Stimulated activated CD8-positive, alpha-beta memory T cell treated with anti-CD3 and anti-CD28 coated beads, Interleukin-4, amount 100 ng/mL, for 1 hour (primary cell): ENCODE measurements at places on chromosomes 2 and 18.

- DNase-seq = no peak
Observed at GRCh38 chr18:13414102-13414501, 195.5 kb downstream of the LDLRAD4 start.

DNA sequence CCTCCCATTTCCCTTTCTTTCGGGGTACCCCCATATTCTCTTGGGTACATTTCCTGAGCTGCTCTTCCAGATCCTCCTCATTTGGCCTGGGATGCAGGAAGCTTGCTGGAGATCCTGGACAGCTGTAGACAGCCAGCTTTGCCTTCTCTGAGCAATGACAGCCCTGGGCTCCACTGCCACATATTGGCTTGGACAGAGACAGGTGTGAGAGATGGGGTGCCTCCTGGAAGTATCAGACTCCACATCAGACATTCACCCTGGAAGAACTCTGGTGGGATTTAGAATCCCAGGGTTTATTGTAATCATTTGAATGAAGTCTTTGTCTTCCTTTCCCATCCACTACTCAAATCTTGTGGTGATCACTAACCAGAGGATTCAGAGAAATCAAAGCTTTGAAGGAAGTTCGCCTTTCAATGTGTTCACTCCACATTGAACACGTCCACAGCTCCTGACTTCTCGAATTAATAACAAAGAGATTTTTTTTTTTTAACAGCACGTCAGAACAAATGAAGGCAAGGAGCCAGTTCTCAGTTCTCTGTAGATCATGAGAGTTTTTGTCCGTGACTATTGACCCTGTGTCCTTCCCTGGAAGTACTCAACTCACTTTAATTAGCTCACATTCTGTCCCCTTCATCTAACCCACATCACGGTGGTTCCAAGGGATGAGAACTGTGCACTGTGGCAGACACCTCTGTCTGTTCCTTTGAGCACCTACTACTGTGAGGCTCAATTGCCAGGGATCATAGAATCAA is 377.6 kb upstream of the TRIB2 start:
- no peak for DNase-seq

DNA sequence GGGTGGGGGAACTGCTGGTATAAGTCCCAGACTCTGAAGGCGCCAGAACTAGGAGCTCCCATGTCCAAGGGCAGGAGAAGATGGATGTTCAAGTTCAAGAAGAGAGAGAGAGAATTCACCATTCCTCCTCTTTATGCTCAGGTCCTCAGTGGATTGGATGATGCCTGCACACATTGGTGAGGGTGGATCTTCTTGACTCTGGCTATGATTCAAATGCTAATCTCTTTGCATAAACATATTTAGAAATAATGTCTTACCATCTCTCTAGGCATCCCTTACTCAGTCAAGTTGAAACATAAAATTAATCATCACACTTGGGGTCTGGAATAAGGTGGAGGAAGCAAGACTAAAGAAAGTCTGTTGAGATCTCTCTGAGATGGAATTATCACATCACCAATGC is 210.6 kb upstream of the CHST9 start:
- no peak for DNase-seq

GRCh38 chr2:32745191-32745590 is 117.3 kb downstream of the TTC27 start:
- DNase-seq = no peak

DNA sequence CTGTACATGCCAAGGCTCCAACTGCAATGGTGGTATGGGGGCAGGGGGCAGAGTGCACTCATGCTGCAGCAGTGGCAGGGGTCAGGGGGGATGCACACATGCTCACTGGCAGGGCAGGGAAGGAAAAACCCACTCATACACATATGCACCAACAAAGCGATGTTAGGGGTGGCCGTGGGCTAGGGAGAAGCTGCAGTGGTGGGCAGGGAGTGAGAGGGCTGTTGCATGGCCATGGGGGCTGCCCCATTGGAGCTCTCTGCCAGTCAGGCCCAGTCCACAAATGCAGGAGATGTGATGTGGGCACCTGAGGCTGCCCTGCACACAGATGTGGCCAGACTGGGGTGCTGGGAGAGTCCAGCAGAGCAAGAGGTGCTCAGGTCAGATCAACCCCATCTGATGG is 238.1 kb upstream of the NXPH2 start:
- DNase-seq = no peak

DNA sequence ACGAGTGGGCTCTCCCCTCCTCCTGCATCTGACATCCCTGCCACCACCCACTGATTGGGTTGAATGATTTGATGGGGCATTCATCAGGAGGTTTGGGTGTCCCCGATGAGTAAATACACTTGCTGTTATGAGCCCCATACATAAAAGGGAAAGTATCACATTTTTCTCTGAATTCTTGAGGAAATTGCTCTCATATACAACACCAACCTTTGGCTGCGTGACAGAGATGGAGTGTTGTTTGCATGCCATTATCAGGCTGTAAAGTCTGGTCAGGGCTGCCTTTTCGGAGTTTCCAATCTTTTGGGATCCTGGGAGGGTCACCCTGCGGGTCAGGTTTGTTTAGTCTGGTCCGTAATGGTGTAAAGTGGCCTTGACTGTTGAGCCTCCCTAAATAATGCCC is 227.9 kb upstream of the SPRED2 start:
- DNase-seq = no peak

DNA sequence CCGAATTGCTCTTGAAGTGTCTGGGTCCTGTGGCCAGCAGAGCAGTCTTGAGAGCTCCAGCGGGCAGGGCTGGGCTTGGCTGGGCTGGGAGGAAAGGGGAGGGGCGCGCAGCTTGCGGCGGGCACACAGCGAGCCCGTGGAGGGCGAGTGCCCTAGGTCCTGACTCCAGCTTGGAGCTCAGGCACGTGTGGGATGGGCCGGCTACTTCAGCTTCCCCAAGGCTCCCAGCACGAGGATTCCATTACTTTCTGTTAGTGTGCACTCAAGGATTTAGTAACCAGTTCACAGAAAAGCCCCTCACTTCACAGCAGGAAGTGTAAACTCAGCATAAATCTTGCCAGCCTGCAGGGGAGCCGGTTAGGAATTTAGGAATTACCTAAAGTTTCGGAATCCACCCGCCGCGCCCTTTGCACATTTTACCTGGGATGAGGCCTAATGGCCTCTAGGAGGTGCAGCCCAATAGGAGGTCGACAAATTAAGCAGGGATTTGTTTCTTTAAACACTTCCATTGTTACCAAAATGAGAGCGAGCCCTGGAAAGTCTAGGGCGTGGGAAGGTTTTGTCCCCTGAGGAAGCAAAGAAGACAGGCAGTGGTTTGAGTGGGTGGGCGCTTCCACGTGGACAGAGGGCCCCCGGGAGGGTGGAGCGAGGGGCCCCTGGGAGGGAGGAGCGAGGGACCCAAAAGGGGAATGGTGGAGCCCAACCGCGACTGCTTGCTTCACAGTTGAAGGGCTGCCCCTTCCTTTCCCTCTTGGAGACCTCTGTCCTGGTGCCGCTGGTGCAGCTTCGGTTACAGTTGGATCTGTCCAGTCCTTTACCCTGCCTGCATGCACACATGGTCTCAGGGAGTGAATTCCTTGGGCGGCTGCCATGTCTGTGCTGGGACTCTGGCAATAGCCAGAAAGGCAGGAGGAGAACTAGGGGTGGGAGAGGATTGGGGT is 93.3 kb downstream of the CTAGE1 start:
- DNase-seq = no peak

DNA sequence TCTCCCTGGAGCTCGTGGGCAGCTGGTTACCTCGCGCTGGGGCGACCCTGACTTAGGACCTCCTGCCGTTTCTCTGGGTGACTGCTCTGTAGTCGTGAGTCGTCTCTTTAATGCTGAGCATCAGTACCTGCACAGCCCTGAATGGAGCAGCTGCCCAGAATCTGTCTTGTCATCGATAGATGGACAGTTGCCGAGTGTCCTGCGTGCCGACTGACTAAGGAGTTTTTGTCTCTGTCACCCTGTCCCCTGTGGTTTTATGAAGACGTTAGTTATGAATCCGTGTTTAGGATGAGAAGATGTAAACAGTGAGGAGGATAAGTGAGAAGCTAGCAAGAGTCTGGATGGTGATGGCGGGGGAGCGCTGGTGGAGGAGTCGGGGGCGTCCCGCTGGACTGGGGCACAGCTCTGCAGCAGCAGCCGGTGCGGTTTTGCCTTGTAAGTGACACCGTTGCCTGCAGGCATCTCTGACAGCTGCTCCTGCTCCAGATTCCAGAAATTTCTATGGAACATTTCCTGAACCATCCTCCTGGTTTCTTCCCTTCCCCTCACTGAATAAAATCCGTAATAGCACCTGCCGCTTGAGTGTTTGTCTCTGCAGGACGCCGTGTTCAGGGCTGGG is 13.3 kb downstream of the AGAP1 start:
- DNase-seq = no peak

DNA sequence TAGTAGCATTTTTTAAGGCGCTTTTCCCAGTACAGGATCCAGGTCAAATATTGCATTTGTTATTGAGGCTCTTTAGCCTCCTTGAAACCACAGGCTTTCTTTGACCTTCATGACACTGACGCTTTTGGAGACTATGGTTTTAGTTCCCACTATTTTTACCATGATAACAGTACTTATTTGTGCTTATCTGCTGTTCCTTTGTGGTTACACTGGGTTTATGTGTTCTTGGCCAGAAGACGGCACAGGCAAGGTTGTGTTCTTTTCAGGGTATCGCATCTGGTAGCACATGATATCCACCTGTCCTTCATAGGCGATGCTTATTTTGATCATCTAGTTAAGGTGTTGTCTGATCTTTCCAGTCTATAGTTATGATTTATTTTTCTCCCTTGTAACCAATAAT is 16.8 kb upstream of the MBOAT2 start:
- no peak for DNase-seq

DNA sequence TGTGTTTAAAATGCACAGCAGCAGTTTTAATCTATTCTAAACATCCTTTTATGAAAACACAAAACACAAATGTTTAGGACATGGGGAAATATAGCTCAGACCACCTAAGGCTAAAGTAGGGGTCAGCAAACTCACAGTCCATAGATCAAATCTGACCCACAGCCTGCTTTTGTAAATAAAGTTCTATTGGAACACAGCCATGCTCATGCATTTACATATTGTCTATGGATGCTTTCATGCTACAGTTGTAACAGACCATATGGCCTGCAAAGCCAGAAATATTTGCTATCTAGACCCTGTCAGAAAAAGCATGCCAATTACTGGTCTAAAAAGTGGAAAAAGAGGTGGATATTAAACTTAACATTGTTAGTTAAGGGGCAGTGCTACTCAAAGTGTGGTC is 1105.4 kb upstream of the KLHL29 start:
- DNase-seq = no peak

DNA sequence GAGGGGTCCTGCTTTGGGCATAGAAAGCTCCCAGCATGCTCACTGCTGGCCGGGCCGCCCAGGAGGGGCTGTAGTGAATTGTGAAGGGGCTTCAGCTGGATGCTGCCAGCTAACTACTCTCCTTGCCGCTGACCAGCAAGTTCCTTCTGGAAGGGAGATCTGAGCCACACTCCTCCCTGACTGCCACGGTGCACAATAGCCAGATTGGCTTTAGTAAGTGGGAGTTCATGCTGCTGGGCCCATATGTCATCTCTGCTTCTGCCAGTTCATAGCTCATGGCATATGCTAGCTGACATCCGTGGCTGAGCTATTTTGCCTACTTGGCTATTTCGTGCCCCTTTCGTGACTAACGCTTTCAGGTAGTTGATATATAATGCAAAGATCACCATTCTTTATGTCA is 51.6 kb upstream of the ROCK2 start:
- no peak for DNase-seq

DNA sequence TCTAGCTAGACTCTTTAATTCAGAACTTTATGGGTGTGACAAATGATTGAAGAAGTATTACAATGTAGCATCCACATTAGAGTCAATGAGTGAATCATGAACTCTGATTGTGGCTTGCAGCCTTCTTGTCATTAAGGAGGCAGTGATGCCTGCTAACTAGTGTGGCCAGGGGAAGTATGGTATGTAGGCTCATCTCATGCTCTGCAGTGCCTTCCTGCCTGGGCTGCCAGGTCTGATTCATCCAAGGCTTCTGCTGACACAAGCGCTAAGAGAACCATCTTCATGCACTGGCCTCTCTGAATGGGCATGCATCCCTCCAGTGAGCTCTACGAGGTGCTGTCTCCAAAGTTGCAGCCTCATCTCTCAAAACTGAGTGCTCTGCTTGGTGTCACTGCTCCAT is 144.3 kb downstream of the MTCL1 start:
- DNase-seq = no peak

GRCh38 chr2:234993541-234993981 is 41.7 kb downstream of the SH3BP4 start:
- DNase-seq = no peak

DNA sequence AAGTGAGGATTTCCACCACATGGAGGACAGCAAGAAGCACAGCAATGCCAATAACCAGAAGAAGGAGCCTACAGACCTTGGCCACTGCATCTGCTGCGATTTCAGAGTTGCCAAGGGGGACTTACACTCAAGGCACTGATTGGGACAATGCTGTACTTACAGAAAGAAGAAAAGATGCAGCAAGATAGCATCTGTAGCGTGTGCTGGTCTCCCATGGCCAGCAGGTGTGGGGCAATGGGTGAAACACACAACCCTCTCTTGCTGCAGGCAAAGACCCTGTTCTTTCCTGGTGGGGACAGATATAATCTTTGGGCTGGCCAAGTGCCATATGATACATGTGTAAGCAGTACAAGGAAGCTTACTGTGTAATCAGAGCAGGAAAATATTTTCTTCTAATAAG is 85.4 kb upstream of the GPR45 start:
- no peak for DNase-seq

GRCh38 chr18:22348521-22349316 is 69.0 kb downstream of the CTAGE1 start:
- DNase-seq = no peak

GRCh38 chr2:44553456-44553855 is 191.7 kb downstream of the CAMKMT start:
- no peak for DNase-seq

DNA sequence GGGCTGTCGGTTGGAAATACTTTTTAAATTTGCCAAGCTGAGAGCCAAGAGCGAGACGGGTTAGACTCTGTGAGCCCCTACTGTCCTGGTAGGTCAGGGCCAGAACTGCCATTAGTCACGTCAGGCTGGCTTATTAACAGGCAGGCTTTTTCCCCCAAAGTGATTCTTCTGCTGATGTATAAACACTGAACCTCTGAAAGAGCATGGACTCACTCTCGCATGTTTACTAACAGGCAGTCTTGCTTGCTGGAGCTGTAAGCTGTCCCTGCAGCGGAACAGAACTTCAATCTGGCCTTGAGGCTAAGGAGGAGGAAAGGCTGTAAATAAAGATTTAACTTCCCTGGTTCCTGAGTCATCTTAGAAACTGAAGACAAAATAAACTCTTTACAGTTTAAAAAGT is 288.4 kb downstream of the PIEZO2 start:
- no peak for DNase-seq

GRCh38 chr2:84640411-84640810 is 124.1 kb downstream of the DNAH6 start:
- DNase-seq = no peak

DNA sequence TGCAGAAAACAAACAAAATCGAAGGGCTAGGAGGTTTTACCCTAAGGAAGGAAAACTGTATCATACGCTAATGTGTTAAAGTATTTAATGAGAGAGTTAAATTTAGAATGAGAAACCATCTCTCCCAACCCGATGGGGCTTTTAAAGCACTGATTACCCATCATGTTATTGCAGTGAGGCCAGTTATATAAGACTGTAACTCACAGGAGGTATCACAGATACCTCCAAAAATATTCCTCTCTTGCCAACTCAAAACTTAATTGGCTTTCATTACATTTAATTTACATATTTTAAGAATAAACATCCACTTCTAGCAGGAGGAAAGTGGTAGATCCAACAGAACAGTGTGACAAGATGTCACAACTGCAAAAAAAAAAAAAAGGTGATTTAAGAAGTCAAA is 56.3 kb downstream of the RPL31 start:
- DNase-seq = no peak
